ENCODE measurements at places on chromosomes 2 and 18. TPM values are rescaled to one million over a fixed set of nuclear protein-coding genes. Genes with fewer than 3 reads are reported as not detected.
A peak's percentile ranks its signal among the peaks of the same experiment; 100 is the strongest.

GRCh38 chr2:118089139-118089800 lies 999 bp downstream of the INSIG2 start:
- no peak for DNase-seq

DNA sequence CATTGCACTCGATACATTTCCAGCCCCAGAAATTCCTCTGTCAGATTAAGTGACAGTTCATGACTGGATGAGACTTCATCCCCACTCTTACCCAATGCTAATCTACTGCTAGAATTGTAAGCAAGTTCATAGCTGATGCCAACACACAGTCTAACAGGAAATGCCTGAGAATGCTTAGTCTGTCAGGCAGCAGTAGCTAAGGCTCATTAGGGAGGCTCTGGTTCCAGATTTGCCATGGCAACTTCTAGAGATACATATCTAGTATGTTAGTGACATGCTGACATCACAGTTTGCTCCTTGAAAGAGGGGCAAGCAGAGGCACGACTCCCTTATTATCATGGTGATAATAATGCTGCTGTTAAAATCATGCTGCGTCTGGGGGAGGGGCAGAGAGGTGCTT lies 198.4 kb downstream of the RBM43 start:
- no peak for DNase-seq

DNA sequence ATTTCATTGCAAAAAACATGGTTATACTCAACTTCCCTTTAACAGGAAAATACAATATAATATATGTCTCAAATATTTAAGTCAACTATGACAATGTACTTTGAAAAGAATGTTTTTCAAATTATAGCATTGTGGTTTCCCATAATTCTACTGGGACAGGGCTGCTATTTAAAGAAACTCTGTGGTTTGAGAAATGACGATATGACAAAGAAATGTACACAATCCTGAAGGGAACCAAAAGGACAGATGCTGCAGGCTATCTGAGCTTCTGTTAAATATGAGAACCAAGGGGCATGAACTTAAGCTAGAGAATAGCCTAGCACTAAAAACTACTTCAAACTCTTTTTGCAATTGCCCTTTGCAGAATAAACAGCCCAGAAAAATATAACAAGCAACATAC lies 415.9 kb downstream of the GRB14 start:
- no peak for DNase-seq

DNA sequence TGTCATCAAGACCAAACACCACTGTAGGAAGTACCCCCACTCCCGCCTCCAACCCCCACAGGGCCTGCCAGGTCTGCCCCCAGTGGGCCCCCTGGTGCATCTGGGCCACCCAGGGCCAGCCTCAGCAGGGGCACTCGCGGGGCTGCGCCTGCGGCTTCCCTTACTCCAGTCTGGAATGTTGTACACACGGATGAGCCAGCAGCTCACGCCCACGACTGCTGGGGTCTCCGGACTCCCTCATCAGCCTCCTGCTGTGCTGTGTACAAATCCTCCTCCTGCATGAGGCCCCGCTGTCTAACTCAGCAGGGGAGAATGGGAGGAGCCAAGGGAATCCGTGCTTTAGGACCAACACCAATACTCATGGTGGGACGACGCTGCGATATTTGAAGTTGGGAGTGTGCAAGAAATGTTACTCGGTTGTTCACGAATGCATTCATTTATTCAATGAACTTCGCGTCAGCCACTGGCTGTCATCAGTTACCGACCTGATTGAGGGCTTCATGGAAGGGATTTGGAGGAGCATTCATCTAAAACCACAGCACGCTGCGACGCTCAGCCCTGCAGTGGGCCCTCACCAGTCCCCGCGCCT lies 654 bp upstream of the ASB1 start:
- no peak for DNase-seq

- DNase-seq = no peak
Observed at GRCh38 chr2:127122361-127123027, 15.5 kb upstream of the BIN1 start.

KLHL14 gene
- 3.0 TPM for total RNA-seq

DNA sequence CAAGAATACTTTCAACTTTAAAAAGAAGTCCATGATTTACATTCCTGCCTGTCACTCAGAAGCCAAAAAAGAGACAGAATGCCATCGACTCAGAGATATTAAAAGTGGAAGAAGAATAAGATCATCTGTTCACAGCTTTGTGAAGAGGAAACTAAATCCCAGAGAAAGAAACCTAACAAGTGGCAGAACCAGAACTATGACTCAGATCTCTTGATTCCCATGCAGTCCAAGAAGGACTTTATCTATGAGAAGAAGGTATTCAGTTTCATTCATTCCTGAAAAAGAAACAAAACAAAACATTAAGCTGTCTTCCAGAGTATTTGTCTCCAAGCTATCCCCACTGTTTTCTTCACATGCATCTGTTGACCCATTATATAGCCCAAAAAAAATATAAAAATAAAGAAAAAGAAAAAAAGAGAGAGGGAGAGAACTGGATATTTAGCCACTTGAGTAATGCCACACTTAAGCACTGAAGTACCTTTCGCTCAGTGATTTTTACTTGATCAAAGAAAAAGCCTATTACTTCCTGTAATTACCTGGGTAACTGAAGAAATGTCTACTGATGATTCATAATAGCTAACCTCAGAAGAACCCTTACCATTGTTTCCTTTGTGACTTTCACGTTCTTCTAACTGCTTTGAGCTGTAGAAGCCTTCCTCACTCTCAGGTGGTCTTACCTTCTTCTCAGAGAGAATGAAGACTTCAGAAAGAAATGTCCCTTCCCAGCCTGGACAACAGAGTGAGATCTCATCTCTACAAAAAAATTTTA lies 17.7 kb upstream of the AKAIN1 start:
- no peak for DNase-seq

- no peak for DNase-seq
Observed at GRCh38 chr18:9766076-9766481, 58.0 kb downstream of the RAB31 start.

- DNase-seq = no peak
Observed at GRCh38 chr2:60465736-60466135, 87.7 kb downstream of the BCL11A start.

GRCh38 chr18:63271881-63272299 lies 47.7 kb downstream of the BCL2 start:
- no peak for DNase-seq

MAP3K20 gene
- 19.4 TPM for total RNA-seq

GDF7 gene
- total RNA-seq = not detected

- no peak for DNase-seq
Observed at GRCh38 chr2:107466984-107467773, 359.5 kb upstream of the RGPD4 start.

- no peak for DNase-seq
Observed at GRCh38 chr2:23698721-23699579, 228.0 kb downstream of the ATAD2B start.

DNA sequence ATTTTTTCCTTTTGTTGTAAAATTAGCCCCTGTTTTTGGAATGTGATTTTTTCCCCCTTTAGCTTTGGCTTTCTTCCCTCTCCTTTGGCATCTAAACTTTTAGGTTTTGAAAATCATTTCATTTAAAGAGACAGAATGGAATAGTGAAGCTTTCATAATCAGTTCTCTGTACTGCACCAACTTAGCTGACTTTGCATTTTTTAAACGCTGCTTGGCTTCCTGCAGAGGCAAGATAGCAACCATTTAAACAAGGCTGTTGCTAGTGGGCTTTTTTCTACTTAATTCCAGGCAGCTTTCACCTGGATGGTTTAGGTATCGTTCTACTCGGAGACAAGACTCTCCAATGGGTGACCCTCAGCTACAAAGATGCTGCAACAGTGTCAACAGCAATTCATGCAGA lies 267.9 kb upstream of the PKDCC start:
- no peak for DNase-seq

GRCh38 chr2:240567137-240567871 lies 980 bp upstream of the RNPEPL1 start:
- no peak for DNase-seq

- no peak for DNase-seq
Observed at GRCh38 chr2:12313445-12314126, 403.1 kb upstream of the TRIB2 start.

ZC3H6 gene
- total RNA-seq = 6.7 TPM

ZNF532 gene
- total RNA-seq = 70.2 TPM

DNA sequence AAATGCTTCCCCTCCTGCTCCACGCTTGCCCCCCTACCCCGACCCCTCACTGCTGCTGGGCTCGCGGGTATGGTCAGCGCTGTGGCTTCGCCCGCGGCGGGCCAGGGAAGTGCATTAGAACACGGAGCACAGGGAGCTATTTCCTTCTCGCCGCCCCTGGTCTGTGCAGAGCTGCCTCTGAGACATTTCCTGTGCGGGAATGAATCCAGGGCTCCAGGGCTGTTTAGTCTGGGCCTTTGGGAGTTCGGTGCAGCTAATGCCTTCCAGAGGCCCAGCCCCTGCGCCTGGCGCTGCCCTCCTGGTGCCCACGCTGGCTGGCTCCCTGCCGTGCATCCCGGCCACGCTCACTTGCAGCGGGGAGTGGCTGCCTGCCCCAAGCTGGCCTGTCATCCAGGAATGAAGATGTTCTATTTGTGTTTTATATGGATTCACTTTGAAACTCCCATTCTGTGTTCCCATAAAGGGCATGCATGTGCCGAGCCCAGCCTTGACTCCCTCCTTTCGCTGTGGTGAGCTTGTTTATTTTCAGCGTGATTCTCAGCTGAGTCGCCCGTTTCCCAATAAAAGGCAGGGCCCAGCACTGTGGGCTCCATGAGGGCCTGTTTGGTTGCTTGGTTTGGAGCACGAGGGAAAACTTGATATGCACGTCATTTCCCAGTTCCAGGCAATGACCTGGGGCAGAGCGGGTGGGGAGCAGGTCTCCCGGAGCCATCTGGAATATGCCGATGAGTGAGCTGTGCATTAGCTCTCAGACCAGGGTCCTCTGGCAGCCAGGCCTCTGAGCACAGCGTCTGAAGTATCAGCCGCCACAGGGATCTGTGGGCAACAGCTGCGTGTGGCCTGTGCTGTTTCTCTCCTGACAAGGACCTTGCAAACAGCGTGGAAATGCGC lies 42.7 kb downstream of the SH3RF3 start:
- DNase-seq = no peak

WDR35 gene
- total RNA-seq = 11.3 TPM

GRCh38 chr2:212299943-212300342 lies 238.7 kb downstream of the ERBB4 start:
- DNase-seq = no peak

GRCh38 chr2:36060133-36060532 lies 295.4 kb upstream of the CRIM1 start:
- no peak for DNase-seq

GRCh38 chr2:30807249-30807648 lies at the start of gene CAPN13:
CAPN13 (minus strand) TSS chr2:30807446; CDS start chr2:30787325, 20,121 bp downstream.
- DNase-seq = no peak

- DNase-seq = no peak
Observed at GRCh38 chr2:127052057-127052770, 54.7 kb downstream of the BIN1 start.

SCN7A gene
- 0.36 TPM for total RNA-seq

- DNase-seq = peak; percentile 54
Observed at GRCh38 chr18:34709104-34709503, 994 bp upstream of the DTNA start.

MROH2A gene
- not detected for total RNA-seq

- DNase-seq = no peak
Observed at GRCh38 chr2:219168526-219168925, 1.3 kb downstream of the SLC23A3 start.

- DNase-seq = no peak
Observed at GRCh38 chr2:181585732-181586131, 71.2 kb downstream of the CERKL start.

NAGK gene
- total RNA-seq = 100 TPM

DNA sequence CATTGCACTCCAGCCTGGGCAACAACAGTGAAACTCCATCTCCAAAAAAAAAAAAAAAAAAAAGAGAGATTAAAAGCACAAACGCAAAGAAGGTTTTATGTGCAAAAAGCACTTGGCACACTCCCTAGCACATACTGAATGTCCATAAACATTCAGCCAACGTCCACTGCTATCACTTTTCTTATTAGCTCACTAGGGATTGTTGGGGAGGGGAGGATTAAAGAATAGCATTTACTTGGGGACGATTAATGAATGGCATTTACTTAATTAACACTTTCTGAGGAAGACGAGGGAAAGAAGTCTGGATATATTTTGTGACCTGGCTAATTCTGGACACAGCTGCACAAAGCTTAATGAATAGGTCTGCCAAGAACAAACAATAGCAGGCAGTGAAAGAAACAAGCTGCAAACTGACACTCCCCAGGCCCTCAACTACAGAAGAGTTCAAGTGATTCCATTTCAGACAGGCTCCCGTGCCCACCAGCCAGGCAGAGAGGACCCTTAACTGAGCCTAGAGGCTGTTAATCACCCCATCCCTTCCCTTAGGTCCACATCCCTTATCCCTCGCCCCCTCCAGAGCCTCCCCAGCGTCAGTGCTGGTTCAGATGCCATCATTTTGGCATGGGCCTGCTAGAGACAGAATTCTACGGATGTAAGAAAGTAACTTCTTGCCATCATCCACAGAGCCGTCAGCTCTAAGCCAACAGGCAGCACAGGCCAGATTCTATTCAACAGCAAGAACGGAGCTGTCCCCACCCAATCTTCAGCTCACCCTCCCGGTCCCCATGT lies 7.4 kb downstream of the CYB5A start:
- no peak for DNase-seq

CCDC85A gene
- 0.07 TPM for total RNA-seq

ZNF385B gene
- 0.69 TPM for total RNA-seq

DNA sequence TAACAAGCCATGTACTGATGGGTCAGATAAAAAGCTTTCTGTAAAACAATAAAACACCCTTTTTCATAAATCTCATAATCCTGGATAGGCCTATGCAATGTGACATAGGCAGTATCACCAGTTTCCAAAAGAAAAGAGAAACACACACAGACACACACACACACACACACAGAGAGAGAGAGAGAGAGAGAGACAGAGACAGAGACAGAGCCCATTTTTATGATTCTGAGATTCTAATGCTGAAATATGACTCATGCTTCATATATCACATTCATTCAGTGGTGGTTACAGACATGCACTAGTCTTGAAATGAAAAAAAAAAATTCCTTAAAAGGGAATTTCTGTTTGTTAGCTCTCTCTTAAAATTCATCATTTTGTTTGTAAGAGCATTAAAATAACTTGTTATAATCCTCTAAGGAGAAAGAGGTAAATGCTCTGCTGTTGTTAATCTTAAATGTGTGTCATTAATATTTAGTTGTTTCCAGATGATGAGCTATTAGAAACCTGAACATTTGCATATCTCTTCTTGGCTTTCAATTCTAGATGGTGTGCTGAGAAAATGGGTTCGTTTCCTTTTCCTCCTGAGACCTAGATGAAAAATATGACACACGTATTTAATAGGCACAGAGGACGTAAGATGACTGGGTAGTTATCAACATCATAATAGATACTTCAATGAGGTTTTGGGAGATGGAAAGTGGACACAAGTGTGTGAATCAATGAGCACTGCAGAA lies 1598.7 kb upstream of the ACVR2A start:
- no peak for DNase-seq

CFAP65 gene
- total RNA-seq = 1.1 TPM

NDC80 gene
- total RNA-seq = 35.1 TPM

DNA sequence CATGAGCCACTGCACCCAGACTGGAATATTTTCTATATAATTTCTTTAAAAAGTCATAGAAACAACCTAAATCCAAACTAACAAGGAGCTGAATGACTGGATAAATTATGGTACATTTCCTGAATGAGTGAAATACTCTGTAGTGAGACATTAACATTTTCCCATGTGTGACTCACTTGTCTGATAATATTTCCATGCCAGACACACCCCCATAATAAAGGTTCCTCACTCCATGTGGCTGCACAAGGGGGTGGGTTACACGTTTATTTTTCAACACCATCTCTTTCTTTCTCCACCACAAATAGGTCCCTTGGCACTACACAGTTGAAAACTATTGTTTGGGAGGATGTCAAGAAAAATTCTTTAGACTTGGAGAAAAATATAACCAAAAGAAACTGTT lies 266.3 kb upstream of the LYPD1 start:
- DNase-seq = no peak

SIX3 gene
- not detected for total RNA-seq
